ENCODE measurements at places on chromosomes 3 and 15.

- DNase-seq, result no peak
Observed at GRCh38 chr3:1448443-1448842, 355.6 kb downstream of the CNTN6 start.

DNA sequence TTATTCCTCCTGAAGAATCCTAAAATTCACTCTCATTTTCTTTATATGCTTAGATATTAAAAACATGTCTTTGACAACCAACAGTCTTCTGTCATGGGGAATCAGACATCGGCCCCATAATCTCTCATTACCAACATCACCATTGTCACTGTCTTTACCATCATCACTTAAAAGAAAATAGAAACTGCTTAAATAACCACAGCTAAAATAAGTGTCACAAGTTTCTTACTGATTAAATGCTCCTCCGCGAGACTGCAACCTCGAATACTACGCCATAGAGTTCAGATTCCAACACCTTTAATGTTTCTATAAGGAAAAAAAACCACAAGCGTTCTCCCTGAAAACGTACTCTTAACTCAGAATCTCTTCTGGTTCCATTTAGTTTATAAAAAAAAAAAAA, 977.5 kb upstream of the CFAP20DC start:
- DNase-seq, result no peak

- no peak for DNase-seq
Observed at GRCh38 chr3:166304584-166304983, 467.4 kb upstream of the BCHE start.

GRCh38 chr3:31373681-31374080, 159.0 kb upstream of the STT3B start:
- DNase-seq, result no peak

DNA sequence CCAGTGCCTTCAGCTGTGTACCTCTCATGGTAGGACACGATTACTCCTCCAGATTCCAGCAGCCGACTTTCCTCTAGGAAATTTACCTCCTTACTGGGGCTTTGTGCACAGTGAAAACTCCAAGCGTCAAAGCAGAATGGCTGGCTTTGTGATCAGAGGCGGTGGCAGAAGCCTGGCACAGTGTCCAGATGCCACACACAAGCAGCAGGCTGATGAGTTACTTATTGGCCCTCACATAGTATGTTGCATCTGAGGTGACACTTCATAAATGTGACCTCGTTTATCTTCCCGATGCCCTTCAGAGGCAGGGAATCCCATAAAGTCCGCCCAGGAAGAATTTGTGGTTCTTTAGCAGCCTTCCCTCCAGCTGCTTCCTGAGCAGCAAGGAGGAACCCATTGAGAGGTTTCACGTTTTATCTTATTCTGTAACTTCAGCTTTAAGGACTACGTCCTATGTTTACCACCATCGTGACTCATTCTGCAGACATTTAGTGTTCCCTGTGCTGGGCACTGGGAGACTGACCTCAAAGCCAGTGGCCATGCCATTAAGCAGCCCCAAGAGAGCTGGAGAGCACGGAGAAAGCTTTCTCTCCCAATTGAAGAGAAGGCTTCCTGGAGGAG, 107.1 kb upstream of the C15orf61 start:
- DNase-seq, result no peak

GRCh38 chr15:70084461-70084860, 13.3 kb downstream of the TLE3 start:
- no peak for DNase-seq

DNA sequence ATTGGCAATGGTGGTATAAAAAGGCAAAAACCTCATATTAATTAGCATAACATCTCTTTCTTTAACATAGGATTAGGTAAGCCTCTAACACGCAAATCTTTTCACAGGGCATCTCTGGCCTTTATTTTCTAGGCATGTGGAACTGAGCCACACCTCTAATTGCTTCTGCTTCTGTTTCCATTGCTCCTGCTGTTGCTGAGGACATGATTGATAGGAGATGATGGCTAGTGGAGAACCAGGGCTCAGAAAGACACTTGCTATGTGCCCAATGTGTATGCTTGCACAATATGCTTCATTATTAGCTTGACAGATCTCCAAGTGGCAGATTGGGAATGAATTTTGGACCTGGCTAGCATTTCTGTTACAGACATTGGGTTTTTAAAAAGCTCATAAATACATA, 114.5 kb downstream of the EPHA3 start:
- DNase-seq, result no peak

GRCh38 chr3:167209011-167209410, 171.1 kb downstream of the ZBBX start:
- no peak for DNase-seq

- DNase-seq, result no peak
Observed at GRCh38 chr3:130658678-130659077, 88.0 kb downstream of the PIK3R4 start.

DNA sequence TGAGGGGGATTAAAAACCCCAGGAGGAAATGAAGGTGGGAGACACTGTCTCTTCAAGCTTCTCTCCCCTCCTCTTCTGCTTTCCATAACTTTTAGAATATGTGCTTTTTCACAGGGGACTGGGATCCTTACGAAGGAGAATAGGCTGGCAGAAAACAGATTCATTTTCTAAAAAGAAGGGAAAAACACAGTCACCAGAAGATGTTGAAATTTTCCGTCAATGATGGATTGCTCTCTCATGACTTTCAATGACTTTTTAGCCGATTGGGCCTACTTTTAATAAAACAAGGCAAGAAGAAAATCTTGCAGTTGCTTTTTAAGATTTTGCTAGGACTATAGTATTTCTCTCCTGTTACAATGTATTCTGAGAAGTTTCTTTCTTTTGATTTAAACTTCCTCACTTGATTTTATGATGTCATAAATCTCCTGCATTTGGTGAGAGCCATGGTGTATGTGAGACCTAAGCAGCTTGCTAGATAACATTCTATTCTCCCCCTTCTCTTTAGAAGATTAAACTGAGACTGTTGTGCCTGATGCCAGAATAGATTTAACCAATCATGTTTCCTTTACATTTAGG, 241.2 kb downstream of the FEZF2 start:
- no peak for DNase-seq

DNA sequence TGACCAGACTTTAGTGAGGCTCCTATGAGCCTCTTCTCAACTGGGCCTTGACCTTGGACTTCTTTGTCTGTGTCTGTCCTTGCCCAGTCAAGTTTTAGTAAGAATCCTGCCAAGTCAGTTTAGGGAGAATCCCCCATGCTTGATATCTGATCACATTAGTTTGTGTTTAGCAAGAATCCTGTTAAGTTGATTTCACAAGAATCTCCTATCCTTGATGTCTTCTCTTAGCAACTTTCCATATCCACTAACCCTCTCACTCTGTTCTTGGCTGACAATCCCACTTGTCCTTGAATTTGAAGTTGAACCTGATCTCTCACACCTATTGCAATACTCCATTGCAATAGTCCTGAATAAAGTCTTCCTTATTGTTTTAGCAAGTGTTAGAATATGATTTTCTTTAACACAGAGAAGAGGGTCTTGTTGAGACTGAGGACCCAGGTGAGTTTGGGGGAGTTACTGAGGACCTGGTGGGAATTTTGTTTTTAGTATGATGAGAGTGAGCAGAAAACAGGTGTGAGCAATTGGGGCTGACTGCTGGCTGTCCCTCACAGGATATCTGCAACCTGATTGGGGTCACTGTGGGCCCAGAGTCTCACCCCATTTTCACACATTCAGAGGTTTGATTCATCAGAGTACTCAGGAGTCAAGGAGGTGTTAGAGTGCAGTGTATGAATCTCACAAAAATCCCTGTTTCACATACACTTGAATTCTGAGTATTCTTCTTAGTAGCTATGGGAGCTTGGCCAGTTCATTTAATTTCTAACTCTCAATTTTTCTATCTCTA, 39.9 kb upstream of the TNFAIP8L3 start:
- DNase-seq, result no peak

- no peak for DNase-seq
Observed at GRCh38 chr3:89320186-89320585, 212.8 kb downstream of the EPHA3 start.

All from H9 (cell line).